ENCODE measurements at places on chromosomes 11 and 22. TPM values are rescaled to one million over a fixed set of nuclear protein-coding genes. Genes with fewer than 3 reads are reported as not detected.
A peak's percentile ranks its signal among the peaks of the same experiment; 100 is the strongest.

GNG3 gene
- not detected for total RNA-seq

SMC1B gene
- 2.1 TPM for total RNA-seq

MOV10L1 gene
- 0.14 TPM for total RNA-seq

ALDH3B2 gene
- not detected for total RNA-seq

UBE2L6 gene
- total RNA-seq, result 208 TPM

ENTHD1 gene
- total RNA-seq, result 0.20 TPM

- H3K27me3 ChIP-seq, result no peaks in the 10 kb centered on the region
- H3K27ac ChIP-seq, result no peak overlapping the region
- DNase-seq, result no peak
- H3K36me3 ChIP-seq, result no peaks in the 10 kb centered on the region
- H3K4me1 ChIP-seq, result peaks cover 23% of the 10 kb centered on the region
- H3K4me3 ChIP-seq, result no peak overlapping the region
Measured at GRCh38 chr22:17266251-17266971, 47.2 kb upstream of the ADA2 start.

DNA sequence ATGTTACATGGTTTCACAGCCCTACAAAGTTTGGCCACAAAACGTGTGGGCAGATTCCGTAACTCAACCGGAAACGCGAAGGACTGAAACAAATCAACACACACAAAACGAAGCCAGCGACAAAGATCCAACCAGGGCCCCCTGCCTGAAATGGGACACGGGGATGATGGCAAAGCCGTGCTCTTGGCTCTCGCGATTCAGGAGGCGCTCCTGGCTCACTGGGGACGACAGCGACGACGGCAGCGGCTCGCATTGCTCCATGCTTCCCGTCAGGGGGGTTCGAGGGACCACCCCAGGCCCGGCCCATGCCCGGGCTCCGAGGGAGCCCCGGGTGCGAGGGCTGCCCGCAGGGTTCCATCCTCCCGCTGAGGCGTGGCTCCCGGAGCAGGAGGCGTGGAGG lies 4786.8 kb upstream of the OR11H1 start:
- DNase-seq, result no peak
- H3K27ac ChIP-seq, result no peak overlapping the region
- no peaks in the 10 kb centered on the region for H3K27me3 ChIP-seq
- no peaks in the 10 kb centered on the region for H3K4me1 ChIP-seq
- no peak overlapping the region for H3K4me3 ChIP-seq

DNA sequence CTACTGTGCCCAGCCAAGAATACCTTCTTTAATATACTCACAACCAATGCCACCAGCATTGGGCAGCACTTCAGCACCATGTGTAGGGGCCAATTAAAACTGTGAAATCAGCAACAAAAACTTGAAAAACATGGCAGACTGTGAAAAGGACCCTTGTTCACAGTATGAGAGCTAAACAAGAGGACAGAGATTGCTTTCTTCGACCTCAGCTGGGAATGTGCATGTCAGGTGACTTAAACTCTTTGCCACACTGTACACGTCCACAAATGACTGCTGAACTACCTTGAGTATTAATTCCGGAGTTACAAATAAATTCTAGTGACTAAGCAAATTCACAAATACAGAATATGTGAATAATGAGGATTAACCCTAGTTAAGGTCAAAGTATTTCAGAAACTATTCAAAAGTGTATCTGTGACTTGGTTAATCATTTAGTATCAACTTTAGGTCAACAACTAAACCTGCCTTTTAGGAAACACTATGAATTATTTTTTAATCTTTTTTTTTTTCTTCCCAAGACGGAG lies 33.0 kb downstream of the DDX6 start:
- peak overlapping the region; percentile 38 for H3K27ac ChIP-seq
- H3K4me1 ChIP-seq, result peaks cover 4% of the 10 kb centered on the region
- no peak overlapping the region for H3K4me3 ChIP-seq
- DNase-seq, result no peak
- H3K36me3 ChIP-seq, result peaks cover 35% of the 10 kb centered on the region
- no peaks in the 10 kb centered on the region for H3K27me3 ChIP-seq

DNA sequence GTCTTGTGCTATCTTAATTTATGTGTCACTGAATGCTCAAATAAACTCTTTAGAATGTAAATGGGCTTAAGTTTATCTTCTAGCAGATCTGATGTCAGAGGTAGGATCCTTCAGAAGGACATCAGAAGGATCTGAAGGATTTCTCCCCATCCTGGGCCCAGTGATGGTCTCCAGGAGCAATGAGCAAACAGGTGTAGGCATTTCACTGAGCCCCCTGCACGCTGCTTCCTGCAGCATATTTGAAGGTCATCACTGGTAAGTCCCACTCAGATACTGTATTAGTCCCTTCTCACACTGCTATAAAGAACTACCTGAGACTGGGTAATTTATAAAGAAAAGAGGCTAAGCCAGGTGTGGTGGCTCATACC lies 4.5 kb downstream of the GSTP1 start:
- no peak overlapping the region for H3K27ac ChIP-seq
- H3K27me3 ChIP-seq, result no peaks in the 10 kb centered on the region
- no peak for DNase-seq
- H3K4me3 ChIP-seq, result no peak overlapping the region
- H3K4me1 ChIP-seq, result peaks cover 25% of the 10 kb centered on the region
- peaks cover 43% of the 10 kb centered on the region for H3K36me3 ChIP-seq

DNA sequence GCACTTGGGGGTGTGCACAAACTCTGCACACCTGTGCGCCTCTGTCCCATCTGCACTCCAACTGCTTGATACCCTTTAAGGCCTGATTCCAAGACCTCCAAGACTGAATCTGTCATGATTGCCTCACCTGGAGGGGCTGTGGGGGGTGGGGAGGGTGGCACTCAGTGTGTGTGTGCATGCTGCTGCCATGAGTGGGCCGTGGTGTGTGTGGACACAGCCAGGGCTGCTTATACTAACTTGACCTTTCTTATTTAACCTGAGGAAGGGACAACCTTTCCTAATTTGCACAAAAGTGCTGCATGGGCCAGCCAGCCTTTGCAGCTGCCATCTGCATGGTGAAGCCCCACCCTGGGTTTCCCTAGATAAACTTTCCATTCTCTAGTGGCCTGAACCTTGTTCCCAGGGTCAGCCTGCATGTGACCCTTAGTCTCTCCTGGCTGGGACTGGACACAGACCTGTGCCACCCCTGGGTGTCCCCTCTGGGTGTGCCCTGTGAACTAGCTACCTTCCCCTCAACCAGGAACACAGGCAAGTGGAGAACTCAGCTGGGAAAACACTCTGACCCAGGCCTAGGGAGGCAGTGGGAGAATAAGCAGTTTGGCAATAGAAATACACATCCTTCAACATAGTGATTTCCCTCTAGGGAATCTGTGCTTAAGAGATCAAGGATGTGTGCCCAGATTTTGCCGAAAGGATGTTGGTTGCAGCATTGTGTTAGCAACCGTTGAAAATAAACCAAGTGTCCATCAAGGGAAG lies 45.4 kb upstream of the DKK3 start:
- H3K4me1 ChIP-seq, result no peaks in the 10 kb centered on the region
- no peaks in the 10 kb centered on the region for H3K27me3 ChIP-seq
- no peak overlapping the region for H3K4me3 ChIP-seq
- no peaks in the 10 kb centered on the region for H3K36me3 ChIP-seq
- H3K27ac ChIP-seq, result no peak overlapping the region

GRCh38 chr11:76371170-76371569 lies 9.8 kb downstream of the THAP12 start:
- no peaks in the 10 kb centered on the region for H3K27me3 ChIP-seq
- peaks cover 4% of the 10 kb centered on the region for H3K36me3 ChIP-seq
- DNase-seq, result peak; percentile 19
- H3K27ac ChIP-seq, result peak overlapping the region; percentile 81
- peak overlapping the region; percentile 32 for H3K4me3 ChIP-seq

Measured in activated naive CD8-positive, alpha-beta T cell treated with anti-CD3 and anti-CD28 coated beads for 36 hours (primary cell).